Frontal cortex (tissue), 4 donors: ENCODE measurements at places on chromosomes 12 and 14. TPM values are rescaled to one million over a fixed set of nuclear protein-coding genes. Genes with fewer than 3 reads are reported as not detected.

DNA sequence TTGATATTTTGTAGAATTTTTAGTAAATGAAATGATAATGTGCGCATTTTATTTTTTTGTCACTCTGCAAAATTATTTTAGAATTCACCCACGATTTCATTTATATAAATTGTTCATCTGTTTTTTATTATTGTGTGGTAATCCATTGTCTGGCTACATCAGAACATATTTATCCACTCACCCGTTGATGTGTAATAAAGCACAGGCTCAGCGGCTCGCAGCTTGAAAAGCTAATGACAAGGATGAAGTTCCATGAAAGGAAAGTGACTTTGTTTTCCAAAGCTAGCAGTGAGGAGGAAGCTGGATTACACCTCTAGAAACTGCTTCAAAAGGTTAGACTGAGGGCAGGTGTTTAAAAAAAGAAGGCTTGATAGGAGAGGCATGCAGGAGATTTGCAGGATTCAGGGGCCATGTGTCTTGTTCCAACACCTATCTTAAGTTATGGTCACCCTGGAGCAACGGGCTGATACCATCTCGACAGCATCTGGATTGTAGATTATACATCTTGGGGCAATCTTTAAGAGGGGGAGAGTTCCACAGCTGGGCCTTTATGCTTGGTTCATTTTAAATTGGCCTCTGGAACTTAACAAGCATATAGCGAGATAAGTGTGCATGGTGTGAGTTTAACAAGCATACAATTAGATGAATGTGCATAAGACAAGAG is 194.1 kb downstream of the TMTC3 start:
- no peak for DNase-seq

DNA sequence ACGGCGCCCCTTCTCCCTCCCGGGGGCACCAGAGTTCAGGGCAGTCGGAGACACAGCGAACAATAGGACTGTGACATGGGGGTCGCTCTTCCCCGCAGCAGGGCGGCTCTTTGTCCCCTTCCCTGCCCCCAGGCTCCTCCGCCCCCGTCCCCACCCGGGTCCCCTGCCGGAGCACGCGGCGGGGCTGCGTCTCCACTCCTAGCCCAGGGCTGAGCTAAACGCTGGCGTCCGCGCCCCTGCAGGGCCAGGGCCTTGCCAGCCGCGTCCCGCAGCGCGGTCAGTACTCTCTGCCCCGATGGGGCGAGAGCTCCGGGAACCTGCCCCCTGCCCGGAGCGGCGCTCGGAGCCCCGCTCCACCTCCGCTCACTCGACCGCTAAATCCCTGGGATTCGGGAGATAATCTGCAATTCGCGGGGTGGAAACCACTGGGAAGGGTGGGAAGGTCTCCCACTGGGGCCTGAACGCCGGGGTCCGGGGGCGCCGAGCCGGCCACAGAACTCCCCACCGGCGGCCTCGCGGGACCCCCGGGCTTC is 825 bp upstream of the CCDC85C start:
- peak; percentile 50 for DNase-seq

- no peak for DNase-seq
Measured at GRCh38 chr12:113397497-113398197, 6.0 kb downstream of the SDS start.

GRCh38 chr14:102497998-102498677 is 11.4 kb downstream of the ANKRD9 start:
- DNase-seq: no peak

DNA sequence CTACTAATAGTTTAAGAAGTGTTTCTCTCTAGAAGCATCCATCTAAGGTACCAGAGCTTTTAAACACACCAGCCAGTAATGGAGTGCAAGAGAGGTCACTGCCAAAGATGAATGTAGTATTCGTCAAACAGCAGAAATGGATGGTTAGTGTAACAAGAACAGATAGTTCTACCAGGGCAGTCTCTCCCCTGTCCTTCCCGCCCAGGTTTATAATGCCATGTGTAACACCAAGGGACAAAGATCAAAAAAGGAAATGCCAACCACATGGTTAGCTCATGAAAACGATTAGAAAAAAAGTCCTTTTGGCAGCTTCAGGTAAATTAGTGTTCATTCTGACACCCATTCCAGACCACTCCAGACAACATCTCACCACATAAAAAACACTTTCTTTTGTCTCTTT is 100.9 kb downstream of the RPS29 start:
- DNase-seq: no peak

- no peak for DNase-seq
Measured at GRCh38 chr12:33825986-33826602, 196.2 kb upstream of the ALG10 start.

Gene RASAL1
- total RNA-seq: 4.9 TPM

Gene PROX2
- not detected for total RNA-seq

Gene PTGR2
- 4.9 TPM for total RNA-seq
